ENCODE measurements at places on chromosomes 5 and 9.
A peak's percentile ranks its signal among the peaks of the same experiment; 100 is the strongest.

- peak; percentile 23 for DNase-seq
- no peak overlapping the region for H3K4me3 ChIP-seq
- no peak overlapping the region for H3K27ac ChIP-seq
- H3K4me1 ChIP-seq = peaks cover 40% of the 10 kb centered on the region
Observed at GRCh38 chr5:40385544-40385943, 294.2 kb upstream of the PTGER4 start.

- no peaks in the 10 kb centered on the region for H3K27me3 ChIP-seq
- no peak for DNase-seq
- H3K36me3 ChIP-seq = no peaks in the 10 kb centered on the region
Observed at GRCh38 chr5:51846015-51846414, 462.8 kb downstream of the ISL1 start.

- no peaks in the 10 kb centered on the region for H3K27me3 ChIP-seq
- H3K27ac ChIP-seq = no peak overlapping the region
- peaks cover 51% of the 10 kb centered on the region for H3K36me3 ChIP-seq
- H3K4me1 ChIP-seq = peaks cover 25% of the 10 kb centered on the region
- DNase-seq = no peak
Observed at GRCh38 chr9:136225366-136225747, 20.3 kb downstream of the QSOX2 start.

GRCh38 chr5:114324282-114324681 lies 37.6 kb upstream of the KCNN2 start:
- H3K27ac ChIP-seq = no peak overlapping the region
- no peak for DNase-seq
- no peaks in the 10 kb centered on the region for H3K4me1 ChIP-seq
- H3K4me3 ChIP-seq = no peak overlapping the region

- H3K27me3 ChIP-seq = peaks cover 45% of the 10 kb centered on the region
- no peak for DNase-seq
- no peak overlapping the region for H3K4me3 ChIP-seq
Observed at GRCh38 chr9:36911601-36912412, 122.3 kb downstream of the PAX5 start.

- no peak overlapping the region for H3K4me3 ChIP-seq
- H3K36me3 ChIP-seq = no peaks in the 10 kb centered on the region
- DNase-seq = peak; percentile 7
Observed at GRCh38 chr9:34869390-34869789, 88.7 kb upstream of the PHF24 start.

GRCh38 chr5:79842006-79842881 lies 148.8 kb downstream of the MTX3 start:
- DNase-seq = no peak
- H3K36me3 ChIP-seq = no peaks in the 10 kb centered on the region
- H3K4me1 ChIP-seq = no peaks in the 10 kb centered on the region
- H3K4me3 ChIP-seq = no peak overlapping the region
- H3K27ac ChIP-seq = no peak overlapping the region

GRCh38 chr9:136196404-136197083 lies 8.4 kb downstream of the LHX3 start:
- DNase-seq = no peak
- no peaks in the 10 kb centered on the region for H3K27me3 ChIP-seq
- no peak overlapping the region for H3K27ac ChIP-seq
- peaks cover 5% of the 10 kb centered on the region for H3K4me1 ChIP-seq
- H3K4me3 ChIP-seq = no peak overlapping the region

DNA sequence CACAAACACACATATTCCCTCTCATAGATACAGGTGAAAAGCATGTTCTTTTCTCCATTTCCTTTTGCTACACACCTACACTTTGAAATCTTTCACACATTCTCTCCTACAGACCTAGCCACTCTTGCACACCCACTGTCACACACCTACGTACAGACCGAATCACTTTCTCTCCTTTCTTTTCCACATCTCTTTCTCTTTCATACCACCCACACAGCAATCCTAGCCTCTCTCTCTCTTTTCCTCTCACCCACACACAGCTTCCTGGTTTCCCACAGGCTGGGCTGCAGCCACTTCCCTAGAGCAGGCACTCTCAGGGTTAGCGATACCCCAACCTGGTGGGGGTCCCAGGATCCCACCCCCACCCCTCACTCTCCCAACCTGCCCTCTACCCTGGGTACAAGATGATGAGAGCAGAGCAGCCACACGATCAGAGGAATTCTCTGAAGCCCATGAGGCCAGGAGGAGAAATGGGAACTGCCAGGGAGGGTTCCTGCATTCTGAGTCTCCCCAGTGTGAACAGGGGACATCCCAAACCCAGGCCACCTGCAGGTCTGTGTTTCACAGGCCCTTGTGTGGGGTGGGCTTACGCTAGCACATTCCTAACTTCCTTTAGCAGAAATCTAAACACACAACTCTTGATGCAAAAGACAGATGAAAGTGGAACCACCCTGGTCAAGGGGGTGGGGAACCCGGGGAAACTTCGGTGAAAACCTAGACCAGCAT lies 17.1 kb upstream of the SYNPO start:
- peaks cover 18% of the 10 kb centered on the region for H3K4me1 ChIP-seq
- H3K4me3 ChIP-seq = no peak overlapping the region
- no peak overlapping the region for H3K27ac ChIP-seq
- H3K27me3 ChIP-seq = no peaks in the 10 kb centered on the region

- H3K4me3 ChIP-seq = no peak overlapping the region
- no peaks in the 10 kb centered on the region for H3K4me1 ChIP-seq
- DNase-seq = no peak
Observed at GRCh38 chr9:124187311-124187710, 70.4 kb upstream of the NEK6 start.

GRCh38 chr5:150580917-150581316 lies 59.5 kb upstream of the SYNPO start:
- no peaks in the 10 kb centered on the region for H3K27me3 ChIP-seq
- H3K4me1 ChIP-seq = no peaks in the 10 kb centered on the region
- no peak overlapping the region for H3K4me3 ChIP-seq
- DNase-seq = no peak
- no peak overlapping the region for H3K27ac ChIP-seq
- H3K36me3 ChIP-seq = no peaks in the 10 kb centered on the region
